GM12891 (cell line): ENCODE measurements at places on chromosomes 13 and 19.

- no peak for DNase-seq
Observed at GRCh38 chr13:102693776-102694175, 1.1 kb downstream of the METTL21C start.

- no peak for DNase-seq
Observed at GRCh38 chr13:75415171-75415570, 66.8 kb downstream of the TBC1D4 start.

- DNase-seq: no peak
Observed at GRCh38 chr13:66036636-66037035, 1193.5 kb downstream of the PCDH9 start.

- no peak for DNase-seq
Observed at GRCh38 chr19:4279530-4280422, 710 bp downstream of the SHD start.

- no peak for DNase-seq
Observed at GRCh38 chr13:61778531-61778930, 362.9 kb upstream of the PCDH20 start.

DNA sequence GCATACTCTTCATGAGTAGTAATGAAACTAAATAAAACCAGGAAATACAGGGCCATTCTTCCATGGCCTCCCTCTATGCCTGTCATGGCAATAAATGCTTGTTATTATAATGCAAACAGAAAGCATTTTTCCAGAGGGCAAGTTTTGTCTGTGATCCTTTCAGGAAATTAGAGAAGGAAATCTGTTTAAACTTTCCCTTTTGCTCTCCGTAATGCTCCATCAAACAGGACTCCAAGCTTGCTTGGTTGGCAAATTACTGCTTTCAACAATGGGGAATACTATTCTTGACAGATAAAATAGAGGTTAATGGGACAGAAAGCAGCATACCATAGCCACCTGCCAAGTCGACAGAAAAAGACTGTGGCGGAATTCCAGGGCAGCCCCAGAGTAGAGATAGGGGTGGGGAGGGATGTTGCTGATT, 252.5 kb downstream of the LHFPL6 start:
- no peak for DNase-seq

DNA sequence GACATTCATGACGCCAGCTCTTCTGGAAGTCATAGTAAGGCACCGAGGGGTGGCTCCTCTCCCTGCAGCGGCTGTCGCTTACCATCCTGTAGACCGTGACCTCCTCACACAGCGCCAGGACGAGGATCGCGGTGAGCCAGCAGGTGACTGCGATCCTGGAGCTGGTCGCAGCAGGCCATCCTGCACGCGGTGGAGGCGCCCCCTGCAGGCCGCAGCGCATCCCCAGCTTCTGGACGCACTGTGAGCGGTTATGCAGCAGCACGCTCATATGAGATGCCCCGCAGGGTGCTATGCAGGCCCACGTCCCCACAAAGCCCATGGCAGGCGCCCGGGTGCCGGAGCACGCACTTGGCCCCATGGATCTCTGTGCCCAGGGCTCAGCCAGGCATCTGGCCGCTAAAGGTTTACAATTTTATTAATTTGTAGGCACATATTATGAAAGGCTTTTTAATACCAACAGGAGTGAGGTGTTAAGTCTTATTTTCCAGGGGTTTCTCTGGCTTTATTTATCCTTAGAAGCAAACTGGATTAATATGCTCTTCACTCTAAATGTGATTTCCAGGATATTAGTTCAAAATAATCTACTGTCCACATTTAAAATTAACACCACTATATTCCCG, 35.6 kb upstream of the PSPC1 start:
- no peak for DNase-seq

DNA sequence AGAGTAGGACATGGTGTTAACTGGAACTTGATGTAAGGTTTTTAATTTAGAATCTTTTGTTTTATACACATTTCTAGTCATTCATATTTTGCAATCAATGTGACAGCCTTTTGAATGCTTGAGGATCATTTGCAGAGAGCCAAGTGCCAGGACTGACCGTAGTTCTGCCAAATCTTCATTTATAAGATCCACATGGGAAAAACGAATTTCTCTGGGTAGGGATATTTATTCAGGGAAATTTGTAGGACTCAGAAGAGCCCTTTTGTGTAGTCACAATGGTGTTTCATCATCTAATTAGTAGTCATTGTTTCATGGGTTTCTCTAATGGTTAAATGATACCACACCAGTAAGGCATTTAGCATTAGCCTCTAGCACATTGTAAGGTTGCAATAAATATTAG, 161.1 kb downstream of the LMO7 start:
- DNase-seq: no peak

GRCh38 chr19:30401956-30402355, 29.8 kb downstream of the ZNF536 start:
- DNase-seq: no peak
